ENCODE measurements at places on chromosomes 12 and 14.
A peak's percentile ranks its signal among the peaks of the same experiment; 100 is the strongest.

DNA sequence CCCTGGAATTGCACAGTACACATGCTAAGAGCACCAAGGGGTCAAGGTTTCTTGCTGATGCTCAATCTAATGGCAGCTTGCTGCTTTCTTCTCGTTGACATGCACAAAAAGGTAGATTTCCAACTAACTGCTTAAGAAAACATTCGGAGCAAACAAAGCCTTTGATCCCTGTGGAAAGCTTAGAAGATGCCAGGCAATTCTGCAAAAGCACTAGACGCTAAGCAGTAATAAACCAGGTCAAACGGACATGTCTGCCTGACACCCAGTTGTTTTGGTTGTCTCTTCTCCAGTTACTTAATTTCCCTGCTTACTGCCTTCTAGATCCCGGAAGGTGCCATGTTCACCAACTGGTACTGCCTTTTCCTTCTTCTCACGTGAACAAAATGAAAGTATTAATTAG lies 100.5 kb upstream of the TMCC3 start:
- DNase-seq, result no peak

- DNase-seq, result peak; percentile 68
These were observed 94.4 kb upstream of the PLEKHG7 start for GRCh38 chr12:92608151-92609091.

GRCh38 chr14:104659146-104659545 lies 30.3 kb upstream of the INF2 start:
- DNase-seq, result no peak

DNA sequence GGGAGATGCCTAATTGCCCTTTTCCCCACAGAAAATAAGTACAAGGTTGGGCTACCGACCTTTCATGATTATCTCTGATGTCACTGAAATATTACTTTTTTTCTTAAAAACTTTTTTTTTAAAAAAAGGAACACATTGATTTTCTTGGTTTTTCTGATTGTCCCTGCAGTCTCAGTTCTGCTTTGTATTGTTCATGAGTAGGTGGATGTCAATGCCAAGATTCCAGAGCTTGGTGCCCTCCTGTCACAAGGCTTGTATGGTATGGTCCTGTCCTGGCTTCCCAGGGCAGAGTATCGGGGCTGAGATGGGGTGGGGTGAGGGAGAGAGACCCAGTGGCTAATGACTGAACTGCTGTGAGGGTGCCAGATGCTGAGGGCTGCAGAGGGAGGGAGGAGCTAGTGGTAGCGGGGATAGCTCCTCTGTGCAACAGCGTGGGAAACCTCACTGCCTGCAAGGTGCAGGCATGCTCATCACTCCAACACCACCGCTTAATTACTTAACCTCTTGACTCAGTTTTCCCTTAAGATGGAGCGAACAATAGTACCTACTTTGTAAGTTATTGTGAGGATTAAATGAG lies 4.4 kb upstream of the CTDSP2 start:
- DNase-seq, result no peak

DNA sequence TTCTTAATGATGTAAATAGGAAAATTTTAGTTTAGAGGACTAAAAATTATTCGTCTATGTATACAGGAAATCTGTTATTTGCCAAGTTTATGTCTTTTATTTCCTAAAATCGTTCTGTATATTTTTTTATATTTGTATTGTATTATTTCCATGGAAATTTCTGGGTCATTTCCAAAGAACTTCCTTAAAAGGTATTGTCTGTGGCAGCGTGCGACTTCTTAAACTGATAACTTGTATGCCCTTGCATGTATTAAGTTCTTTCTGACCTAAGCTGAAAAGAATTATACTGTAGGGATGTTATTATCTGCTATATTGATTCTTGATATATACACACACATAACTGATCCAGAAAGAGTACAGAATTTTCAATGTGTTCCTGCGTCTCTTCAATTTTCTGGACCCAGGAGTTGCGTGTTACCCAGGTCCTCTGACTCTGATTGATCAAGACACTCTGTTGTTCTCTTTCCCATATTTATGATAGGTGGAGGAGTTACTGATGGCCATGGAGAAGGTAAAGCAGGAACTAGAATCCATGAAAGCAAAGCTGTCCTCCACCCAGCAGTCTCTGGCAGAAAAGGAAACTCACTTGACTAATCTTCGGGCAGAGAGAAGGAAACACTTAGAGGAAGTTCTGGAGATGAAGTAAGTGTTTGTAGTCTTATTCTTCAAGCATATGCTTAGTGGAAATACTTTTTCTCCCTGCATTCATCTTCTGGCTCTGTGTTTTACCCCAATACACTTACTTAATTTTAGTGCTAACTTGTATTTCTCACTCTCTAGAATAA lies 298.5 kb downstream of the ERC1 start:
- no peak for DNase-seq

DNA sequence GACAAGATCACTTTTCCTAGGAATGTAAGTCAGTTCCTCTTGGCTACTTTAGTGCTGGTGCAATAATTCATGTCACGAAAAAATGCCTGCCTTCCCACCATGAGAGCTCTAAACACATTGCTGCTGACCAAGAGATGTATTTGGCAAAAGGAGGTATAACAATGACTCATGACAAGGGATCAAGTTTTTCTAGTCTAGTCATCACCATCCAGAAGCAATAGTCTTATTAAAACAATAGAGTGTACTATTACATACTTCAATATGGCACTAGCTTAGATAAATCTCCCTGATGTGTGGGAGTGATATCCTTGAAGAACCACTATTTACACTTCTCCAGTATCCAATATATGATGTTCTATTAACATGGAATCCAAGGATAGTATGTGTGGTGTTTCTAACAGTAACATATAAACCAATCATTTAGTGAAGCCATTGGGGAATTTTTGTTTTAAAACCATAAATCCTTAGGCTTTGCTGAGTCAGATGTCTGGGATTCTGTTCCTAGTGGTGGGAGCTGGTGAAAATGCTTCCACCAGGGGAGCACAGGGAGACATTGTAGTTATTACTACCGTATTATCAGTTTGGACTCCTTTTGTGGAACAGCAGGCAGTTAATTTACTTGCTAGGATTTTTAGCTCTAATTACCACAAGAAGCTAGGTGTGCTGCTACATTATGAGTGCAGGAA lies 1387.5 kb downstream of the LRFN5 start:
- DNase-seq, result no peak

- no peak for DNase-seq
These were observed 449.9 kb downstream of the DPF3 start for GRCh38 chr14:72443991-72444441.
